IPS DF 6.9 (cell line): ENCODE measurements at places on chromosomes 5 and 9.

DNA sequence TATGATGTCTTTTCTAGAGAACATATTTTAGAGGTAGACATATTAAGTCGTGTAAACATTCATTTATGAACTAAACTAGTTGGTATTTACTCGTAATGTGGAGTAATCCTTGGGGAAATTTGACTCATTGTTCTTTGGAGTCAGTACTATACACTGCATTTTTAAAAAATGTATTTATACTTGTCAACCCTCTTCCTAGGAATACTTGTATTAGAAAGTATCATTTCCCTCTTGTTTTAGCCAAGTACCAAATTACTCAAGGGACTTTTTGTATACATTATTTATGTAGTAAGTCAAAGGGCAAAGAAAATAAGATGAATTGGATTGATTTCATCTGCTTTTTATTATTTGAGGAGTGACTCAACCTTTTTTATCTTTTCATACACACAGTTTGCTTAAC is 248.1 kb upstream of the IZUMO3 start:
- DNase-seq: no peak
- no peak overlapping the region for H3K4me3 ChIP-seq
- no peaks in the 10 kb centered on the region for H3K4me1 ChIP-seq
- H3K36me3 ChIP-seq: no peaks in the 10 kb centered on the region
- H3K27ac ChIP-seq: no peak overlapping the region

GRCh38 chr5:109852371-109853155 is 162.8 kb downstream of the MAN2A1 start:
- H3K27me3 ChIP-seq: no peaks in the 10 kb centered on the region
- DNase-seq: no peak
- no peak overlapping the region for H3K4me3 ChIP-seq
- no peak overlapping the region for H3K27ac ChIP-seq
- H3K4me1 ChIP-seq: no peaks in the 10 kb centered on the region

- H3K4me1 ChIP-seq: peaks cover 16% of the 10 kb centered on the region
- H3K36me3 ChIP-seq: no peaks in the 10 kb centered on the region
- DNase-seq: no peak
- no peak overlapping the region for H3K4me3 ChIP-seq
- no peaks in the 10 kb centered on the region for H3K27me3 ChIP-seq
Measured at GRCh38 chr9:93468763-93469456, 15.5 kb upstream of the FAM120AOS start.

DNA sequence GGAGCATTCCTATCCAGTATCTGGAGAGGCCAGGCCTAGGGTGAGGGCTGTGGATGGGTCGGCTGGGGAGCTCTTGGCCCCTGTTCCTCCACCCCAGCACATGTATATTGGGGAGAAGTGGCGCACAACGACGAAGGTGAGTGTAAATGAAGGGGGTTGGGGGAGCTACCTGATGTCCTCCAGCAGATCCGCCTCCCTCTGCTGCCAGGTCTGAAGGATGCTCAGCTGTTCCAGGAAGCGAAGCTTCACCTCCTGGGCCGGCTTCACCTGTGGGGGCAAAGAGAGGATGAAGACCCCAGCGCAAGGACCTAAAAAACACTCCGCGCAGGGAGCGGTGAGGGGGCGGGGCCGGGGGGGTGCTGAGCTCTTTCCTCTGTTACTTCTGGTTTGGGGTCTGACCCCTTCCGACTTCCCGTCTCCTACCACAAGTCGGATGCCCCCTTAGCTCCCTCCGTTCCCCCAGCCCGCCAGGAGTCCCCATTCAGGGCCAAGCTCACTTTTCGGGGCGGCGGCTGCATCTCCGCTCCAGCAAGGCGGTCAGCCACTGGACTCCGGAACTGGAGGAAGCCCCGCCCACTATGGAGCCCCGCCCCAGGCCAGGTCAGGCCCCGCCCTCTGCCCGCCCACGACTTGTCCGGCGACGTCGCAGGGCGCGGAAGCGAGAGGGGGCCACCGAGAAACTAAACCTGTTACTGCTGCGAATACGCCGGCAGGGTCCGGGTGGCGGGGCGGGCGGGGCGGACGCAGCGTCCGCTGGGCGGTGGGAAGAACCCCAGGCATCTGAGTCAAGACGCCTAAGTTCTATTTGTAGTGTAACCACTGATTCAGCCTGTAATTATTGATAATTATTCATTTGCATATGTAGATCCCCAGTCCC is at the start of gene FCHSD1:
Gene FCHSD1, minus strand, starts transcription at position 568 of the 877 bp plus-strand sequence. Its CDS starts 50 bp downstream, at position 518.
- no peaks in the 10 kb centered on the region for H3K4me1 ChIP-seq
- H3K36me3 ChIP-seq: peaks cover 10% of the 10 kb centered on the region
- no peak within 1 kb of the TSS for H3K27ac ChIP-seq
- DNase-seq: no peak
- peak within 1 kb of the TSS; percentile 80; the same call in 1 of the 2 replicates for H3K4me3 ChIP-seq
- H3K27me3 ChIP-seq: no peaks in the 10 kb centered on the region

- no peak overlapping the region for H3K27ac ChIP-seq
- no peak for DNase-seq
- H3K27me3 ChIP-seq: no peaks in the 10 kb centered on the region
- no peak overlapping the region for H3K4me3 ChIP-seq
Measured at GRCh38 chr5:149060325-149060724, 2.5 kb downstream of the SH3TC2 start.

DNA sequence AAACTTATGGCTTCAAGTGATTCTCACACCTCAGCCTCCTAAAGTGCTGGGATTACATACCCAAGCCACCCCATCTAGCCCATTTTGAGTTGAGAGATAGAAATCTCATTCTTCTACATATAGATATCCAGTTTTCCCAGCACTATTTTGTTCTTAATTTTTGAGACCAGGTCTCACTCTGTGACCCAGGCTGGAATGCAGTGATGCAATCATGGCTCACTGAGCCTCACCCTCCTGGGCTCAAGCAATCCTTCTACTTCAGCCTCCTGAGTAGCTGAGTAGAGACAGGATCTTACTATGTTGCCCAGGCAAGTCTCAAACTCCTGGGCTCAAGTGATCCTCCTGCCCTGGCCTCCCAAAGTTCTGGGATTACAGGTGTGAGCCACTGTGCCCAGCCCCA is 60.9 kb upstream of the CTNNA1 start:
- no peak for DNase-seq
- no peaks in the 10 kb centered on the region for H3K27me3 ChIP-seq
- H3K4me3 ChIP-seq: no peak overlapping the region
- no peaks in the 10 kb centered on the region for H3K36me3 ChIP-seq
- H3K27ac ChIP-seq: no peak overlapping the region
- no peaks in the 10 kb centered on the region for H3K4me1 ChIP-seq

GRCh38 chr9:34380034-34380510 is 3.4 kb upstream of the MYORG start:
- peak overlapping the region; percentile 54 for H3K4me3 ChIP-seq
- H3K27ac ChIP-seq: no peak overlapping the region
- DNase-seq: no peak

DNA sequence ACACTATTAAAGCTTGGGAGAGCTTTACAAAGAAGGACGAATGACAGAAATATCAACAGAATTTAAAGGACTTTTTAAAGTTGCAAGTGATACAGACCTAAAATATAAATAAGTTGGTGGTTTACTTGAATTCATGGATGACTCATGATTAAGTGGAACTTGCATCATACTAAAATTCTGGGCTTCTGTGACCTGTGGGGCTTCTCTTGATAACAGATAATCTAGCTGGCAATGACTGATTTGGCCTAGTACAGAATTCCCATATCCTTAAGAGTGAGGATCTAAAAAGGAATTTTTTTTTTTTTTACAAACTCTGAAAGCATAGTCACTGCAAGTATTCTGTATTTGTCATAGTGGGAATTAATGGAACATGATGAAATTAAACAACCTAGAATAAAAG is 543.7 kb upstream of the SGCD start:
- H3K27ac ChIP-seq: no peak overlapping the region
- no peaks in the 10 kb centered on the region for H3K4me1 ChIP-seq
- DNase-seq: no peak
- no peaks in the 10 kb centered on the region for H3K36me3 ChIP-seq
- H3K27me3 ChIP-seq: no peaks in the 10 kb centered on the region
- H3K4me3 ChIP-seq: no peak overlapping the region

GRCh38 chr5:152601806-152602732 is 197.0 kb upstream of the NMUR2 start:
- no peak overlapping the region for H3K27ac ChIP-seq
- no peak for DNase-seq
- no peaks in the 10 kb centered on the region for H3K36me3 ChIP-seq

DNA sequence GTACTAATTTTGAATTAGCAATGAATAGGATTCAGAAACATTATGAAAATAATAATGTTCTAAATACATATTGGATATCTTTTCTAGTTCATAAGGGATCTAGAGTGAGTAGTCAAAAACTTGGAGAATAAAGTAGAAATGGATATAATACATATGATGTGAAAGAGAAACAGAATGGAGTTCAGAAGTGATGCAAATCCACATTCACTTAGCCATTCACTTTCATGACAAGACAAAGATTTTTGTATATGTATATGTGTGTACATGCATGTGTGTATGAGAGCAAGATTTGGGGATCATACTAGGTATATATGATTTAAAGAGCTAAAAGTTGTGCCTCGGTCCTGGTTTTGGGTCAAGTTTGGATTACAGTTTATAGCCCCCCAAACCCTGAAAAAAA is 34.1 kb downstream of the TMEM252 start:
- H3K36me3 ChIP-seq: no peaks in the 10 kb centered on the region
- H3K27me3 ChIP-seq: peaks cover 49% of the 10 kb centered on the region
- H3K4me1 ChIP-seq: no peaks in the 10 kb centered on the region
- no peak overlapping the region for H3K4me3 ChIP-seq
- DNase-seq: no peak

DNA sequence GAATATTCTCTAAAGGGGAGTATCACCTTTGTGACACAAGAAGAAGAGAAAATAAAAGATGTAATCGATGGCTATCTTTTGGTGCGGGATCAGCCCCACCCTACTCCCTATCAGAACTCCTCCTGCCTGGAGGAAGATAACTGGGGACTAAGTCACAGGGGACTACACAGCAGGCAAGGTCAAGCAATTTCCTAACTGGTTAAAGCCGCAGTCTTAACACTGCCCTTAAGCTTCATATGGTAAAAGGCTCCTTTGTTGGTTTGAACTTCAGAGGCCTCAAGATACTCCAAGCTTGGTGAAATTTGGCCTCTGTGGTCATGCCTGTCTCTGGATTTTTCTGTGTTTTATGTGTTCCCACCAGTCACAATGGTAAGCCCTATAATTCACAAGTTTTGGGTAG is 1.3 kb upstream of the SHISAL2B start:
- no peaks in the 10 kb centered on the region for H3K36me3 ChIP-seq
- H3K4me3 ChIP-seq: no peak overlapping the region
- H3K4me1 ChIP-seq: no peaks in the 10 kb centered on the region; the same call in 1 of the 2 replicates
- no peak overlapping the region for H3K27ac ChIP-seq
- H3K27me3 ChIP-seq: no peaks in the 10 kb centered on the region; the same call in 1 of the 2 replicates

DNA sequence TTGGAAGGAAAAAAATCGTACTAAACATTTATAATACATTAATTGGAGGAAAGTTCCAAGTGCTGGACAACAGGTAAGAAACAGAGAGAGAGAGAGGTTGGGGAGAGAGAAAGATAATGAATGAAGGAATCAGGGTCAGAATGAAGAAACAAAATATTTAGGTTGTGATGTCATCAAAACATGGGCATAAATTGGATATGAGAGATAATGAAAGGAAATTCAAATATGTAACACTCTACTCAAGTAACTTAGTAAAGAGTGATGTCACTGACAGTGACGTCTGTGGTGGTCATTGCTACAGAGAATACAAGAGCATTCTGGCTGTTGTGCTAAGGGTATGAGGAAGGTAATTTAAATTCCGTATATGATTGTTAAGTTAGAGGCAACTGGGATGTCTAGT is 543.4 kb upstream of the COX7C start:
- no peak for DNase-seq
- H3K4me3 ChIP-seq: no peak overlapping the region
- H3K27ac ChIP-seq: no peak overlapping the region
- no peaks in the 10 kb centered on the region for H3K36me3 ChIP-seq

GRCh38 chr5:60340326-60340725 is 359.6 kb downstream of the DEPDC1B start:
- no peaks in the 10 kb centered on the region for H3K27me3 ChIP-seq
- no peaks in the 10 kb centered on the region for H3K4me1 ChIP-seq
- H3K27ac ChIP-seq: no peak overlapping the region
- no peaks in the 10 kb centered on the region for H3K36me3 ChIP-seq
- no peak overlapping the region for H3K4me3 ChIP-seq
- DNase-seq: no peak
